A549 treated with dexamethasone at 1 μM for 4 hours (cell line): ENCODE measurements at places on chromosomes 2 and 18. TPM values are rescaled to one million over a fixed set of nuclear protein-coding genes. Genes with fewer than 3 reads are reported as not detected.

Gene DSC3
- total RNA-seq: 1.4 to 2.0 TPM (median 1.7 TPM) in 5 replicates

Gene POTEE
- 0.03 to 0.09 TPM (median 0.07 TPM) in 5 replicates for total RNA-seq

Gene RSAD2
- total RNA-seq: 0.12 to 0.27 TPM (median 0.18 TPM) in 5 replicates

Gene ADCYAP1
- total RNA-seq: not detected in 5 replicates

Gene TUBA3D
- total RNA-seq: 6.8 to 8.7 TPM (median 7.2 TPM) in 5 replicates

Gene PAX8
- total RNA-seq: 0.60 to 1.0 TPM (median 0.80 TPM) in 5 replicates

Gene RUFY4
- not detected in 5 replicates for total RNA-seq

Gene RPIA
- total RNA-seq: 25.3 to 28.0 TPM (median 25.7 TPM) in 5 replicates

Gene ASPRV1
- total RNA-seq: 0.18 to 0.44 TPM (median 0.30 TPM) in 5 replicates

Gene CCDC85A
- 0.25 to 0.39 TPM (median 0.34 TPM) in 5 replicates for total RNA-seq

Gene COL4A4
- total RNA-seq: 1.5 to 2.8 TPM (median 1.9 TPM) in 5 replicates

Gene LHCGR
- total RNA-seq: not detected in 5 replicates

Gene PNO1
- total RNA-seq: 52.9 to 62.2 TPM (median 55.9 TPM) in 5 replicates

Gene SRD5A2
- total RNA-seq: 0.02 to 0.05 TPM (median 0.02 TPM) in 5 replicates

Gene CRYGB
- total RNA-seq: not detected in 5 replicates

Gene UPP2
- not detected in 5 replicates for total RNA-seq

Gene SPIRE1
- 12.9 to 20.7 TPM (median 17.7 TPM) in 5 replicates for total RNA-seq

Gene SPR
- 94.4 to 129 TPM (median 113 TPM) in 5 replicates for total RNA-seq

Gene EMX1
- total RNA-seq: 0.07 to 0.28 TPM (median 0.21 TPM) in 4 of 5 replicates, not detected in the other

Gene SLC40A1
- 1.4 to 2.0 TPM (median 1.7 TPM) in 5 replicates for total RNA-seq

Gene MC4R
- not detected in 5 replicates for total RNA-seq

Gene DYSF
- total RNA-seq: 0.62 to 0.93 TPM (median 0.75 TPM) in 5 replicates

Gene WDR7
- total RNA-seq: 2.7 to 4.4 TPM (median 4.0 TPM) in 5 replicates

Gene PIKFYVE
- 4.6 to 9.3 TPM (median 7.4 TPM) in 5 replicates for total RNA-seq

Gene TFCP2L1
- 18.1 to 32.0 TPM (median 31.5 TPM) in 5 replicates for total RNA-seq
